ENCODE measurements at places on chromosomes 1 and 21. TPM values are rescaled to one million over a fixed set of nuclear protein-coding genes. Genes with fewer than 3 reads are reported as not detected.

Gene CELA3B
- total RNA-seq, result not detected

Gene CRYAA
- not detected for total RNA-seq

Gene CGN
- not detected for total RNA-seq

Gene INSRR
- total RNA-seq, result not detected

Gene LRRC7
- under 0.01 TPM for total RNA-seq

Gene CD5L
- not detected for total RNA-seq

Gene ABL2
- 23.2 TPM for total RNA-seq

Gene TGFB2
- 2.3 TPM for total RNA-seq

Gene KRTAP19-3
- not detected for total RNA-seq

Gene GRIK1
- not detected for total RNA-seq

Gene RHBDL2
- 0.71 TPM for total RNA-seq

Gene SLAMF1
- total RNA-seq, result not detected

Gene PIGC
- 32.4 TPM for total RNA-seq

Gene CORT
- not detected for total RNA-seq

Gene ZSWIM5
- total RNA-seq, result 0.29 TPM

Gene PCAT6
- total RNA-seq, result 0.86 TPM
